ELR (cell line): ENCODE measurements at places on chromosomes 6 and 20.

DNA sequence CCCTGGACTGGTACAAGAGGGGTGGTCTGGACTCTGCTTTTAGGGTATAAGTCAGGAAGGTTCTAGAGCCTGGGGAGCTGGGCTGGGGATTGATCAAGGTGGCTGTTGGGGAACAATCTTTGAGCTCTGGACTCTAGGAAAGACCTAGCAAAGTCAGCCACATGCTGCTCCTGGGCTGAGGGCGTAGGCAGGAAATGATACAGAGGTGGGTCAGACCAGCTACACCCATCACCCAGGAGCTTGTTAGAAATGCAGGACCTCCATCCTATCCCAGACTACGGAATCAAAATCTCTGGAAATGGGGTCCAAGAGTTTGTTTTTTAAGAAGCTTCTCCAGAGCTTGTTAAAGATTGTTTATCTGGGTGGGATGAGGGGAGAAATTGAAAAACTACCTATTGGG is 9.4 kb downstream of the ADTRP start:
- peak; percentile 90 for DNase-seq

DNA sequence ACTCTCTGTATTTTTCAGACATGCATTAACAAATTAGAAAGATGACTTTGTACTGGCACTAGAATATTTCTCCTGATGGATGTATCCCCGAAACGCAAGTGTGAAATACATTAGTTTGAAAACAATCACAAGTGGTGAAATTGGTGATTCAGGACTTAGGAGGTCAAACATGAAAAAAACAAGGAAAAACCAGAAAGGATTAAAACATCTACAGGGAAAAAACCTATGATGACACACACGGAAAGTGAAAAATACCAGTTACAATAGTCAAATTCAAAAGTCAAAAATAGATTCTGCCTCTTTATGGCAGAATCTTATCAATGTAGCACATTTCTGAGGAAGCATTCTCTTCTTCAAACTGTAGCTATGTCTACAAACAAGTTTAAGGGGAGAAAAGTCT is 129.0 kb upstream of the SGK1 start:
- DNase-seq = peak; percentile 39

- peak; percentile 96 for DNase-seq
Measured at GRCh38 chr20:35901678-35902544, 52.4 kb downstream of the SCAND1 start.

DNA sequence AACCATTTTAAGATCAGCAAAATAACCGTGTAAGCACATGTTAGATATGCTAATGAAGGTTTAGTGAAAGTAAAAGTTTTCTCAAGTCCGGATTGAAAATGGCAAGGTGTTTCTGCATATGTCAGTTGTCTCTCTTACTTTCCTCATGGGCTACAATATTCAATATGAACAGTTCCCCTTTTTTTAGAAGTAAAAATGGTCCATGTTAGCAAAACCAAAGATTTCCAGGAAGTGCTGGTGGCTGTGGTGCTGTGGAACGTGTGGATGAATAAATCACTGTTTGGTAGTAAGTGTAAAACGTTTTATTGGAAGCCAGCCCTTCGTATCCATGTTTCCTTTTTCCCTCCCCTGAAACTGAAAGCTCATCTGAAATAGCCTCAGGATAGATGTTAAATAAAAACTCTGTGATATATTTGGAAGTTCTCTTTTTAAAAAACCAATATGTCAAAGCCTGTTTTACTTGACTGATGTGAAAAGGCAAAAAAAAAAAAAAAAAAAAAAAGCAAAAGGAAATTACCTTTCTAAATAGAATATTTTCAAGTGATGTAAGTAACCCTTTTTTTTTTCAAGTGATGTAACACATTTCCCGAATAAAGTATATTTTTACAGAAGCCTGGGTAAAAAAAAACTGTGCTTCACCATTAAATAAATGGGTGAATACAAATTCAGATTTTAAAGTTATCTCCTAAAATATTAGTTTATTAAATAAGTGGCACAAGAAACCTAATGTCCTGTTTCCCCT is 41.9 kb downstream of the PLEKHG1 start:
- no peak for DNase-seq

- DNase-seq = peak; percentile 34
Measured at GRCh38 chr20:58294497-58295455, 14.7 kb upstream of the RAB22A start.

DNA sequence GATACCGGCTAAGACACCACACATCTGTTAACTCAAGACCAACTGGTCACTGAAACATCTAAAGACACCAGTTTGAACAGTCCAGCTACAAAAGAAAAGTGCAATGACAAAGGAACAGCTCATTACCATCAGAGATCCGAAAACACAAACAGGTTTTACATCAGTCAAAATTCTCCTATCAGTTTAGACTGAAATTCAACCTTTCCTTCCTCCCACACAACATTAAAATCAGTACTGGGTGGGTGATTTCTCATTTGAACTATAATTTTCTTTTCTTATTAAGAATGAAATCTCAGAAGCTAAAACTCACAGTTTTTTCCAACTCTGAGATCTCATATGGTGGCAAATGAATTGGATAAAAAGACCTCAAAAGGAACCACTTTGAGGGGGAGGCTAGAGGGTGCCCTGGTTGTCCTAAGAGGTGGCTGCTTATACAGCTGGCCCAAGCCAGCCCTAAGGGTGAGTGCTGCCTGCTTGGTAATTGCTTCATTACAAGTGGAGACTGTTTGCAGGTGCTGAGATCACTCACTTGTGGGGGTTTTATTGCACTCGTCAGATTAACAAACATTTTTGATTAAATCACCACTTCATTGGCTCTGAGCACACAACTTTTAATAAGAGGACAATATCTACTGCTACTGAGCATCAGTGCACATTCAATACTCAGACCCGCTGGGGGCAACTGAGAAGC is 4.3 kb downstream of the CCDC167 start:
- DNase-seq = no peak

DNA sequence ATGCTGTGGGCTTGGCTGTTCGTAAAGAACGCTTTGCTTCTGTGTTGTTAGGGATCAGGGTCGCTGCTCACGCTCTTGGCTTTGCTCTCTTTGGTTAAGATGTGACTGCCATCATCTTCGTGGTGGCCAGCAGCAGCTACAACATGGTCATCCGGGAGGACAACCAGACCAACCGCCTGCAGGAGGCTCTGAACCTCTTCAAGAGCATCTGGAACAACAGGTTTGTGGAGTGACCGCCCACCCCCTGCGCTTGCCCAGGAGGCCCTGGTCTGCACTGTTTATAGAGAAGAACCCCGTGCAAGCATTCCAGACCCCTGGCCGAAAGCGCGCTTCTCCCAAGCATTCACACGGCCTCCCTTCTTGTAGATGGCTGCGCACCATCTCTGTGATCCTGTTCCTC is 57.1 kb downstream of the GNAS start:
- DNase-seq = no peak

DNA sequence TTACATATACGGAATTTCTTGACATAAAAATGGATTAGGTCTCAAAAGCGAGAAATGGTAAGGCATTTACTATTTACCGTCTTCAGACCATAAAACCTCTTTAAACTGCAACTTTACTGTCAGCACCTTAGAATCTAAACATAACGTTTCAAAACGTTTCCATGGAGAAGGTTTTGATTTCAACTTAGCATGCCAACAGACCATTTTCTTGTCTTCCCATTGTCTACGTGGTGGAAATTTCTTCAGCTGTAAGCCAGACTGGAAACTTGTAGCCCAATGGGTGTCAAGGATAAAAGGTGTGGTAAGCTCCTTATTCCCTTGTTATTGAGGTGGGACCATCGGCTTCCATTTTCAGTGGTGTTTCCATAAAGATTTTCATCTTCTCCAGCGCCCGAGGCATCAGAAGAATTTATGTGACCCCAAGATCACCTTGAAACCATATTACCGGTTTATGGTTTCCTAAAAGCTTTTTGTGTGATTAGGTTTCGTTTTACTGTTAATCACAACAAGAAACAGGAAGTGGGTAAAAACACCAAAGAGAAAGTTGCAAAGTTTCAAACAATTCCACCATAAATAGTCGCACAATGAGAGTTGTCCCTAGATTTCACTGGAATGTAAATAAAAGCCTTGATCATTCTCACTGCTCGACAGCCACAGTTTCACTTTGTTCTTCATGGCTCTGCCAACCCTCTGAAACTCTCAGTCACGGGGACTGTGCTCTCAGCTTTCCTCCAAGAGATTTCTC is 63.0 kb upstream of the CD2AP start:
- peak; percentile 62 for DNase-seq

DNA sequence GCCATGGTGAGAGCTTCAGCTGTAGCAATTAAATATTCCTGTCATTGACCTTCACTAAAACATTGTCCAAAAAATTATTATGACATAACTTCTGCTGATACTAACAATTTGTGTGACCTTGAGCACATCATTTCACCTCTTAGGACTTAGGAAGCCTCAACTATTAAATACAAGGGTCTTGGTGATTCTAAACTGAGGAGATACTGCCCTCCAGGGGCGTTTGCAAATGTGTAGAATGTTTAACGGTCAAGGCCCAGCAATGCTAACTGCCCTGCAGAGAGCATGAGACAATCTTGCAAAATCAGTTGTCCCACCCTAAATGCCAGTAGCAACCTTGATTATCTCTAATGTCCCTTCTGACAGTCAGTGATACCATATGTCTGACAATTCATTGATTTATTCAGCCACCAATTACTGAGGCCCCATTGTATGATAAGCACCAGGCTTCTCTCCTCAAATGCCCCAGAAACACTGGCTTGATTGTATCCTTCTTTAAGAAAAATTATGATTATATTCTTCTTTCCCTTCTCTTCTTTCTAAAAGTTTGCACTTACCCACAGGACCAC is 284.1 kb upstream of the PLN start:
- DNase-seq = peak; percentile 46

DNA sequence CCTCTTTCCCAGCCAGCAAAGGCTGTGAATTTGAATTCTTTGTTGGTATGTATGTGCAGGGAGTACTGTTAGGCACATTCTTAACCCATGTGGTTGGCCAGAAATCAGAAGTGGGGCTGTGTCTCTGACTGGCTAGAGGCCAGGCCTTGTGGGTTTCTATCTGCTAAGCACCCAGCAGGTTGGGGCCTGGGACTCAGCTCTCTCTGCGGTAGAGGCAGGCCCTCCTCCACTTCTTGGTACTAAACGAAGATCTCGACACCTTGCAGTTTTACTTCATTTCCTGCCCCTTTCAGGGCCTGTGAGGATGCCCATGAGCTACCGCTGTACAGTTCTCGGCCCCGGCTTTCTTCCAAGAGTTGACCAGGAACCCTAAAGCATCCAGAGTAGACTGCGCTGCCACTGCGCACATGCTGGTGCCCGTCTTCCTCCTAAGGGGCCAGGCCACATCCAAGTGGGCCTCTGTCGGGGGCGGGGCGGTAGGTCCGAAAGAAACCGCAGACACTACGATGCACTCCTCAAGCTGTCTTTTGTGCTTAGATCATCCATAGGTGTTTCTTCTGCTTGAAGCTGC is 51.1 kb downstream of the TCP11 start:
- peak; percentile 50 for DNase-seq

DNA sequence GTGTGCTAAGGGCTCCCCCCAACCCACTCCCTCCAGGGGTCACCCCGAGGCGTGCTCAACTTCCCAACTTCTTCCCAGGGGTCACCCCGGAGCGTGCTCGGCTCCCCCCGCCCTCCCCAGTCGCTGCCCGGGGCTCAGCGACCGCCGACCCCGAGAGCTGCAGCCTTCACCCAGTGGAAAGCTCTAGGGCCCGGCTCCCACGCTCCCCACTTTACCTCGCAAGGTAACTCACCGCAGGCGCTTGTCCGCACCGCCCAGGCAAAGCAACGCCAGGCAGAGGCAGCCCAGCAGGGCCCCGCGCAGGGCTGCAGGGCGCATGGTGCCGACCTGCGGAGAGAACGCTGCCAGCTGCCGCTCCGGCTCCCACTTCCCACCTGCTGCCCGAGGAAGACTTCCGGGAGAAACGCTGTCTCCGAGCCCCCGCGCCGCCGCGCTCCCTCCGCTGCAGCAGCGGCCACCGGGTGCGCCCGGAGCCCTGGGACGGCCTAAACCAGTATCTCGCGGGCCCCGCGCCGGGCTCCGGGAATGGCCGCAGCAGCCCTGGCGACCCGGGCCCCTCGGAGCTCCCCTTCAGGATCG is 396 bp downstream of the RNASET2 start:
- peak; percentile 44 for DNase-seq

DNA sequence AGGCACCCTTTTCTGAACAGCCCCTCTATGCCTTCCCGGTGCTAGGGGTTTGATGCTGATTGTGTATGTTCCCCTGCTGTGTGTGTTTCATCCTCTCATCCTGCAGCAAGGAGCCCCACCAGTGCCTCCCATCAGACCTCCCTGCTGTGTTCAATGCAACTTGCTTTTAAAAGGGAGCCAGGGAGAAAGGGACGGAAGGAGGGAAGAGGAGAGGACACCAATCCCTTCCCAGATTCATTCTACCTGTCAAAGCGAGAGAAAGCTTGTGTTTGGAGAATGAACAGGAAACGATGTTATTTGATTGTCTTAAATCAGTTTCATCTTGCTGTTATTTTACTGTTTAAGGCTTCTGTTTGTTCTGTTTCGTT is 259.2 kb downstream of the ADGB start:
- no peak for DNase-seq

GRCh38 chr6:7769702-7770101 is 43.8 kb downstream of the BMP6 start:
- peak; percentile 53 for DNase-seq

DNA sequence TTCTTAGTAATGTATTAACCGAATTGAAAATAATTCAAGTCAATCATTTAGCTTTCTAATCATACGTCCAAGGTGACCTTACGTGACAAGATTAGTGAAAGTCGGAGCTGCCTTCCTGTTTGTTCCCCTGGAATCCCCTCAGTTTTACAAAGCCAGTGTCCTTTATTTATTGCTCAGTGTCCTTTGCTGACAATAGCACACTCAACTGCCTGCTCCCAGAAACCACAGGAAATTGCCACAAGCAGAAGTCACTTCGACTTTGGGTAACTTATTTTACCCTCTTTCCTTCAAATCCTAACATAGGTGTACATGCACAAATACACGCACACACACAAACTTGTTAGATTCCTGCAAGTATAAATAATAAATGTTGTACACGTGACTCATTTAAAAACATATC is 1167.7 kb upstream of the ADGRB3 start:
- no peak for DNase-seq

DNA sequence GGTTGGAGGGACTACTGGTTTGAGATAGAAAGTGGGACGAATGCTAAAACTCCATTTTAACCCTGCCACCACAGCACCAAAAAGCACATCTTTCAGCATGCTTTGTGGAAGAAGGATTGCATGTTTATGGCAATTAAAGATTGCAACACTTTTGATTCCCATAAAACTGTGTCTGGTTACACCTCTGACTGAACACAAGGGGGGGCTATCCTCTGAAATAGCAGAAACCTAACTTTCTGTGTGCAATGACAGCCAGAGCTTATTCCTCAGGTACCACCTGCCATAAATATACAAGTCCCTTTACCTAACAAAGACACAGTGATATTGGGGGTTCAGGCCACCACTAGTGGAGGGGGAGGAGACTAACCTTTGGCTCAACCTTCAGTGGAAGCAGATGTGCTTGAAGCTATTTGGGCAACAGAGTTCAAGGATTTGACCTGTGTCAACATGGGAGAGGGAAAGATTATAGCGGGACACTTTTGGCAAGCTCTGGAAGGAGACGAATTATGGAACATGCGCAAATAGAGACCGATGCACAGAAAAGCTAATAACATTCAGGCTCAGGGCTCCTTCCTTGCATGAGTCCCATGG is 9.6 kb upstream of the PLG start:
- no peak for DNase-seq

- no peak for DNase-seq
Measured at GRCh38 chr6:15553031-15553430, 109.8 kb downstream of the DTNBP1 start.

- DNase-seq = no peak
Measured at GRCh38 chr6:150600010-150600300, 270 bp downstream of the PLEKHG1 start.

GRCh38 chr6:162271922-162272321 is 455.6 kb downstream of the PRKN start:
- no peak for DNase-seq
